Natural killer cell (primary cell): ENCODE measurements at places on chromosomes 4 and X.

DNA sequence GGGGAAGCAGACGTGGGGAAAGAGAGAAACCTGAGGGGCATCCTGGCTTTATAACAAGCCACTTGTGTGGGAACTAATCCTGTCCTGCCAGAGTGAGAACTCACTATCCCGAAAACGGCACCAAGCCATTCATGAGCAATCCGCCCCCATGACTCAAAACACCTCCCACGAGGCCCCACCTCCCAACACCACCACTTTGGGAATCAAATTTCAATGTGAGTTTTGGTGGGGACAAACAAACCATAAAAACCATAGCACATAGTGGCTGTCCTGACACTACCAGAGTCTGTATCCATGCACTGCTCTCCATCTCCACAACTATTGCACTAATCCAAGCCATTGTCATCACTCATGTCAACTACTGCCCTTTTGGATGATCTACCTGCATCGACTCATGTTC lies 28.5 kb upstream of the SEPTIN6 start:
- DNase-seq, result no peak

DNA sequence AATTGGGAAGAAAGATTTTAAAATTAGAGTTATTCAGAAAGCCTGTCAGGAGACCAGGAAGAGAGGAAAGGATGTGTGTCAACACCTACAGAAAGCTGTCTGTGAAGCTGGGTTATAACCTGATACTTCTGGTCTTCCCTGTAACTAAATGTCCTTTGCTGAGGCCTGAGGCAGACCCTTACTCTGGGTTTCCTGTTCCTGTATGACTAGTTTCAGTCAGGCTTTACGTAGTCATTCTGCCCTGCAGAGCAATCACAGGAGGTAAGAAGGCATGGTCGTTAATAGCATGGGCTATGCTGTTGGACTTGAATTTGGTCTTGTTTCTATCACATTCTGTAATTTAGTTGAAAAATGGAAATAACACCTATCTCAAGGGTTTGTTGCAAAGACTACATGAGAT lies 110.5 kb upstream of the IGFBP7 start:
- no peak for DNase-seq

GRCh38 chr4:175622887-175623286 lies 189.2 kb downstream of the GPM6A start:
- DNase-seq, result no peak

GRCh38 chr4:43709443-43709842 lies 739.2 kb downstream of the KCTD8 start:
- no peak for DNase-seq

GRCh38 chrX:48531358-48531959 lies 8.1 kb upstream of the TBC1D25 start:
- no peak for DNase-seq

GRCh38 chr4:127211650-127212560 lies 420.9 kb upstream of the INTU start:
- DNase-seq, result no peak

DNA sequence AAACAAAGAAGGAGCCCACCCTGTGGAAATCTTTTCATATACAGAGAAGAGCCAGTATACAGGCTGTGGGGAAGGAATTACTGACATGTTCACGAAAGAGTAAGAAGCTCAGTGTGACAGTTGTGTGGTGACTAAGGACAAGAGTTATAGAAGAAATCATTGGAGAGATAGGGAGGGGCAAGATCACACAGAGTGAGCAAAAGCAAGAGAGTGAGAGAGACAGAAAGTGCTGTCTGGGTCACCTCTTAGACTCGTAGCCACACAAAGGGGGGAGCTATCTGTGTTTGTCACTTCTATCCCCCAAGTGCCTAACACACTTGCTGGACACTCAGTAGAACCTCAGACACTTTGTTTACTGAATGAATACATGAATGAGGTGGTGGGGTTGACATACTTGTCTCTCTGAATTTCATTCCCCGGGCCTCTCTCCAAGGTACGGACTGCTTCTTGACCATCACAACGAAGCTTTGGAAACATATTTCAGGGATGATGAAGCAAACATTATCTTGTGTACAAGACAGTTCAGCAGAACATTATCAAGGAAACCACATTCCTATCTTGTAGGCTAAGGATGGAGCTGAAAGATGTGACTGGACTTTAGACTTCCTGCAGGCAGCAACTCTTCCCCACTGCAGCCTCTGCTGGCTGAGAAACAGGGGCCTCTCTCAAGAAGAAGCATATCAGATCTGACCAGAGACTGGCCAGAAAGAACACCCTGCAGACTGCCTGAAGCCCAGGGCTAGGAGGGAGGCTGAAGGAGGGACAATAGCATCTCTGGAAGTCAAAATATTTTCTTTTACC lies 168.2 kb downstream of the AMELX start:
- DNase-seq, result no peak

DNA sequence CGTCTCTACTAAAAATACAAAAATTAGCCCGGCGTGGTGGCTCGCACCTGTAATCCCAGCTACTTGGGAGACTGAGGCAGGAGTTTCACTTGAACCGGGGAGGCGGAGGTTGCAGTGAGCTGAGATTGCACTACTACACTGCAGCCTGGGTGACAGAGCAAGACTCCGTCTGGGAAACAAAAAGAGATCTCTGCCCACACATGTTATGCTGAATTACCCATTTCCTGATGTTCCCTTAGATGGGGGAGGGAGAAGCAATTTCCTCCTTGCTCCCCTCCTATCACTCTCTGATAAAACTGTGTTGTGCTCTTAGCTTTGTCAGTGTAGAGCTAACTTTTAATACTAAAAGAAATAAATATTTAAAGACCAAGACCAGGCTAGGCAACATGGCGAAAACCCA lies 102.5 kb downstream of the LARP7 start:
- DNase-seq, result no peak

DNA sequence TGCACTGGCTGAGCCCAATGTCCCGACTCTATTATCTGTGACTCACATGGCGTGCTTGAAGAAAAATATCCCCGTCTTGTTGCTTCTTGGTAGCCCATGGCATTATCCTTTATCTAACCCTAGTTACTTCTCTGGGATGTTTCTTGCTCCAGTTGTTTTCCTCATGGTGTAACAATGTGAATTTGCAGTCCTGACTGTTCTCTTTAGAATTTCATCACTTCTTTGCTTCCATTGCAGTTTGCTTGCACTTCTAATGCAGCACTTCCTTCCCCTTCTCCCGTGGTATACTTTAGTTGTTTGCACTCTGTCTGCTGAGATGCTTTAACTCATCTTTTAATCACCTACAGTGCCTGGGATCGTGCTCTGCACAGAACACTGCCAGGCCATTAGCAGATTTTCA lies 126.9 kb downstream of the MAML3 start:
- no peak for DNase-seq

DNA sequence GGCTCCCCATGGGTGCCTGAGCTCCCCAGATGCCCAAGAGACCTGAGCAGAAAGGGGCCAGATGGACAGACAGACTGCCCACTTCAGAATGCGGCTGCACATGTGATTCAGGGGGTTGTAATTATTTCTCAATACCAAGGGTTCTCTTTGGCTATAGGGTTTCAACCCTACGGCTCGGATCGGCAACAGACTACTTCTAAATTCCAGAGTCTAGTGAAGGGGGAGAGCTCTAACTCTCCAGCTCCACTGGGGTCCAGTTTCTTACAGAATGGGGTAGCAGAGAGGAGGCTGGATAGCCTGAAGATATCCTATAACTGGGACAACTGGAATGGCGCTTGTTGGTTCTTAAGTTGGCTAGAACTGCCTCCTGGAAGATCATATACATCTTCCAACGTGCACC lies 136.3 kb downstream of the MGST2 start:
- DNase-seq, result no peak

DNA sequence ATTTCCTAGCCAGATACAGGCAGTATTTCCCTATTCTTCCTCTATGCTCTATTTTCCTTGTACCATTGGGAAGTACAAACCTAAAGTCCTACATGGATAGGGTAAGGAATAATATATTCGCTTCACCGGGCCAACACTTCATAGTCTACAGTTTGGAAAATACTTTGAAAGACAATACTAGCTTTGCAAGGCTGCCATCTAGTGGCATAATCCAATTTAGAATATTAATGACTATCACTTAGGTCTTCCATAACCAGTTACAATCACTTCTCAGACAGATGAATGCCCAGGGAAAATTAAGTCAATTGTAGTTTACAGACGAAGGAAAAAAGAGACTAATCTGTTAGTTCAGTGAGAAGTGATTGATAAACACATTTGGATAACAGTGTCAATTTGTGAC lies 141.0 kb upstream of the FAM47C start:
- no peak for DNase-seq

GRCh38 chr4:84939113-84939512 lies 27.4 kb downstream of the WDFY3 start:
- DNase-seq, result no peak

DNA sequence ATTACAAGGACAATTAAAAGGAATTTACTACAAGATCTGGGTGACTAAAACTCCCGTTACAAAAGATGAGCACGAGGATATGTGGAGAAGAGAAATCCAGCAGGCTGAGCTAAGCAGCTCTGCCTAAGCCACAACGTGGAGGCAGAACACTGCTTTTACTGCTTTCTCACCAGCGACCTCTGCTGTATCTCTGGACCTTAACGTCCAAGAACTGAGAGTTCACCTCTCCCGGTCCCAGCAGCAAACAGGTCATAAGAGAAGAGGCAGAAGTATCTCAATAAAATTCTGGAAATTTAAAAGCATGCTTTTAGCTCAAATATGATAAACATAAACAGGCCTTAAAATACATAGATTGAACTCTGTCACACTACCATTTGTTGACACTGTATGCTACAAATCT lies 81.0 kb downstream of the ADGRA3 start:
- DNase-seq, result no peak

- DNase-seq, result no peak
These were observed 156.8 kb downstream of the GRXCR1 start for GRCh38 chr4:43049326-43049725.

GRCh38 chr4:82136161-82136801 lies 237.5 kb downstream of the HNRNPD start:
- DNase-seq, result no peak

DNA sequence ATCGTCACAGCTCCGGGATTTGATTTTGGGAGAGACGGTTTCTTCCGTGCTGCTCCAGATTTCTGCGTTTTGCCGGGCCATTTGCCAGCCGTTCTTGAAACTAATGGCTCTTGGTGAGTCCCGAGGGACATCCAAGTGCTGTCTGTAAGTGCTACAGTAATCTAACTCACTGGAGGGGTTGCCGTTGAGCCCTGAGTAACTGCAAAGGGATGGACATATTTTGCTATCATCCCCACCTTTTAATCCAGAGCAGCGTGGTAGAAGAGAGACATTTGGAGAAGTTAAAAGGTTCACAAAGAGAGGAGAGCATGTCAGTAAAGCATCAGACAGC lies 88.9 kb upstream of the PDLIM3 start:
- DNase-seq, result no peak

DNA sequence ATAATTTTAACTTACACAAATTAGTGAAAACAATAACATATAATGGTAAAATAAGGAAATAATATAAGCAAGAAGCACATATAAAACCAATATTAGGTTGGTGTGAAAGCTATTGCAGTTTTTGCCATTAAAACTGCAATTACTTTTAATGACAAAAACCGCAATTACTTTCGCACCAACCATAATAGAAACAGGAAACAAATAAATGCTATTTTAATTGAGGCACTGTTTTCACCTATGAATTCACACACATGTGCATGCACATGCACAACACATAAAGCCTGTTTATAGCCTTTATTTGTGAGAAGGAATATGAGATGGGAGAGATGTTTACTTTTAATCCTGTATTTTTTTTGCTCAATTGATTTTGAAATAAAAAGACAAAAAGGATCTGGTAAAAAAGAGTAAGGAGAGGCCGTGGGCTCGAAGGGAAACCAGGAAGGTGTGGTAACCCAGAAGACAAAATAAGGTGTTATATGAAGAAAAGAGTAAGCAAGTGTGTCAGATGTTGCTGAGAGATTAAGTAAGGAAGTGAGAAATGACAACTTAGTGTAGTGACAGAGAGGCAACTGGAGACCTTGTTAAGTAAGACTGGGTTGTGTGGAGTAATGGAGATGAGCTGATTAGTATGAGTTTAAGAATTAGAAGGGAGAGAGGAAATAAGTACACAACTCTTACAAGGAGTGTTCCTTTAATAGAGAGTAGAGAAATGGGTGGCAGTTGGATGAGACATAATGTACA lies 69.0 kb downstream of the KLHL13 start:
- no peak for DNase-seq

- DNase-seq, result no peak
These were observed 394.4 kb upstream of the ADGRL3 start for GRCh38 chr4:60805500-60806313.

- DNase-seq, result no peak
These were observed 20.3 kb downstream of the SMS start for GRCh38 chrX:21960569-21961541.

DNA sequence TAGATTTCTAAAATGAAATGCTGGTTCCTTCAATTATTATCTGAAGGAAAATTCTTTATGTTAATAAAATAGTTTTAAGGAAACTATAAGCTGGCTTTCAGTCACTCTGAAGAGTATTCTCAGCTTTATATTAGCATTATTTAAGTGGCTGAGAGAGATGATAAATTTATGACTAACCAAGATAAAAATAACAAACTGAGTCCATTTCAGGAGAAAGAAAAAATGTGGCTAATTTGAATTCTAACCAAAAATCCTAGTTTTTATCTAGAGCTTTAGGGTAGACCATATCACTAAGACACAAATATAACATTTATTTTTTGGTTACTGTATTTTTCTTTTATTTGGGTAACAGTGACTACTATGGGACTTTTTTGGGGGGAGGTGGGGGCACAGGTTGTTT lies 59.4 kb upstream of the NAP1L5 start:
- DNase-seq, result no peak

- no peak for DNase-seq
These were observed 2.7 kb downstream of the LRBA start for GRCh38 chr4:151012376-151012775.

- DNase-seq, result no peak
These were observed 10.9 kb upstream of the PORCN start for GRCh38 chrX:48497871-48498270.

- DNase-seq, result no peak
These were observed 43.2 kb downstream of the SLC9A6 start for GRCh38 chrX:136028383-136028984.

DNA sequence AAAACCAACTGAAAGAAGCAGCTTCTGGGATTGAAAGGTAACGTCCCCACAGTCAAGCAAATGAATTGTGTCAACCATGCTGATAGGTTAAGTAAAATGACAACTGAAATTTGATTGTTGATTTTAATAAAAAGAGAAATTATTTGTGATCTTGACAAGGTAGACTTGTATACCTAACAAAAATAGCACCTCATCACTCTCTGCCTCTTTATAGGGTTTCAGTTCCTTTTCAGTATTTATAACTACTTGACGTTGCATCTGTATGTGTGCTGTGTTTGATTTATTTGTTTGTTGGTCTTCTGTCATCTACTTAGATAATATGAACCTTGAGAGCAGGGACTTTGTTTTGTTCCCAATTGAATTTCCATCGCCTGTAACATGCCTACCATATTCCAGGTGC lies 7.9 kb upstream of the PPP3CA start:
- no peak for DNase-seq

GRCh38 chr4:73619346-73619745 lies 890 bp downstream of the RASSF6 start:
- DNase-seq, result no peak

- DNase-seq, result no peak
These were observed 45.7 kb upstream of the INTU start for GRCh38 chr4:127586922-127587571.
